ENCODE measurements at places on chromosomes 16 and 17. TPM values are rescaled to one million over a fixed set of nuclear protein-coding genes. Genes with fewer than 3 reads are reported as not detected.

DNA sequence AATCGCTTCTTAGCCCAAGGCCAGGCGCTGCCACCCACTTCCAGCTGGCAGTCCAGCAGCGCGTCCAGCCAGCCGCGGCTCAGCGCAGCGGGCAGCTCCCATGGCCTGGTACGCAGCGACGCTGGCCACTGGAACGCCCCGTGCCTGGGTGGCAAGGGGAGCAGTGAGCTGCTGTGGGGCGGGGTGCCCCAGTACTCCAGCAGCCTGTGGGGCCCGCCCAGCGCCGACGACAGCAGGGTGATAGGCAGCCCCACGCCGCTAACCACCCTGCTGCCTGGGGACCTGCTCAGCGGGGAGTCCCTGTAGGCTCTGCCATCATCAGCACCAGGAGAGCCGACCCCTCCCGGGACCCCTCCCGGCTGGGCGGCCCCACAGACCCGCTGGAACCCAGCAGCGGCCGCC lies 24.0 kb downstream of the TMC6 start:
- DNase-seq = no peak

GRCh38 chr16:22670551-22671041 lies 143.4 kb upstream of the HS3ST2 start:
- DNase-seq = no peak

DNA sequence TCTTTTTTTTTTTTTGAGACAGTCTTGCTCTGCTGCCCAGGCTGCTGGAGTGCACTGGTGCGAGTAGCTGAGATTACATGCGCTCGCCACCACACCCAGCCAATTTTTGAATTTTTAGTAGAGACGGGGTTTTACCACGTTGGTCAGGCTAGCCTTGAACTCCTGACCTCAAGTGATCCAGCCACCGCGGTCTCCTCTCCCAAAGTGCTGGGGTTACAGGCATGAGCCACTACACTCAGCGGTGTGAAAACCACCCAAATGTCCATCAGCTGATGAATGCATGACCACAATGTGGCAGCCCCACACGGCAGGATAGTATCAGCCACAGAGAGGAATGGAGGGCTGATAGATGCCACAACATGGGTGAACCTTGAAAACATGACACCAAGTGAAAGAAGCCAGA lies 2.1 kb downstream of the P2RX5 start:
- no peak for DNase-seq

DNA sequence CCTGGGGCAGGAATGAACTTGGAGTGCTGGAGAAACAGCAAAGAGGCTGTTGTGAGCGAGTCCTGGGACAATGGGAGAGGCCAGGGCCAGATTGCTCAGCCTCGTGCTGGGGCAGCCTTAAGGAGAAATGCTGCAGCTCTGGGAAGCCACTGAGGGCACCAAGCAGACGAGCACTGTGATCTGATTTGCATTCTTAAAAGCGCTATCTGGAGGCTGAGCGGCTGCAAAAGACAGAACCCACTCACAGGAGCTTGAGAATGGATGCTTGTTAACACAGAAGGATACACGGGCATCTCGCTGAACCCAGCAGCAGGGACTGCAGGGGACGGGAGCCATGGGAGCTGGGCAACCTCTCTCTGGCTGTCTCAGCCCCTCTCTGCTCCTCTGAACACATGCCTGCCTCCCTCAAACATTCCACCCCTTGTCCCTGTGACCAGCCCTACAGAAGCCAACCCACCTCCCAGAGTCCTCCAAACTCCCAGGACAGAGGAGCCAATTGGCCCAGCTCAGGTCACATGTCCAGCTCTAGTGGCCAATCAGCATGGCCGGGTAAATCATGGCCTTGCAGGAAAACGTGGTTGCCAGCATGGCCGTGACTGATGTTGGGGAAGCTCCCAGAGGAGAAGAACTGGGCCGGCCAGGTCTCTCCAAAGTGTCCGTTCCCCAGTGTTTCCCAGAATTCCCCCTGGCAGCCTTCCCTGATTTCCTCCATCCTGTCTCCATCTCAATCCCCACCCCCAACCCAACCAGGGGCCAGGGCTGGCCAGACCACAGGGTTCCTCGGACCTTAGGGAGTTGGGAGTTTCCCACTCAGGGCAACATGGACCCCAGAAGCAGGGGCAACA lies 60.3 kb downstream of the GSG1L start:
- DNase-seq = no peak

GRCh38 chr17:65434878-65435277 lies 126.6 kb downstream of the AXIN2 start:
- no peak for DNase-seq

Gene TAT
- total RNA-seq = not detected

DNA sequence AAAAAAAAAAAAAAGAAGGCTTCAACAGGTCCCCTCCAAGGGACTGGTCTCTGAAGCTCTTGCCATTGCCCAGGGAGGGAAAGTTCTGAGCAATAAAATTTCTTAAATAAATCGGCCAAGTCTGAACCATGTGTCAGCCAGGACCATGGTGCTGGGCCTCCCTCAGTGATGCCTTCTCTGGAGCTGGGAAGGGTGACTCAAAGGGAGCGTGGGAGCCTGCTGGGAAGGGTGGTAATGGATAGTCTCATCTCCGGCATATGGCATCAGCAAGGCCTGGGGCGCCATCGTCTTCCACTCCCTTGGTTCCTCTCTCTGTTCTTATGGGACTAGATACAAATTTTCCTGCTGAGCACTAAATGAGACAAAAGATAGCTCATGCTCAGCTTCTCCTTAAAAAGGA lies 2.3 kb downstream of the VKORC1 start:
- DNase-seq = peak; percentile 98

Gene FOXC2
- total RNA-seq = 0.51 TPM

Gene GP1BA
- not detected for total RNA-seq

- DNase-seq = no peak
These were observed 448.6 kb upstream of the RBFOX1 start for GRCh38 chr16:6884002-6884401.

DNA sequence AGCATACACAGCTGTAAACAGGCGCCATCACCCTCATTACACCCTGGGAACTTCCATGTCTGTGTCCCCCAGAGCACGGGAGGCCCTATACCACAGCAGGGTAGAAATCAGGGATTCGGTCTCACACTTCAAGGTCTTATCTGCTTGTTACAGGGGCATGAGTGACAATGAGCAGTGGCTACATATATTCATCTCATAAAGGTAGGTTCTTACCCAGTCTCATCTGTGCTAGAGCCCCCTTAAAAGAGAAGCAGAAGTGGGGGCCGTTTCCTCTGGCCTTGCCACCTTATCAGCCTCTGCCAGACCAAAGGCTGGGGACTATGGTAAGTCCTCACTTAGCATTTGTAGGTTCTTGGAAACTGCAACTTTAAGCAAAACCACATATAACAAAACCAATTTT lies 46.5 kb downstream of the IRX5 start:
- DNase-seq = no peak

Gene GRAPL
- not detected for total RNA-seq

- no peak for DNase-seq
These were observed 146.5 kb upstream of the CORO6 start for GRCh38 chr17:29769225-29769624.

DNA sequence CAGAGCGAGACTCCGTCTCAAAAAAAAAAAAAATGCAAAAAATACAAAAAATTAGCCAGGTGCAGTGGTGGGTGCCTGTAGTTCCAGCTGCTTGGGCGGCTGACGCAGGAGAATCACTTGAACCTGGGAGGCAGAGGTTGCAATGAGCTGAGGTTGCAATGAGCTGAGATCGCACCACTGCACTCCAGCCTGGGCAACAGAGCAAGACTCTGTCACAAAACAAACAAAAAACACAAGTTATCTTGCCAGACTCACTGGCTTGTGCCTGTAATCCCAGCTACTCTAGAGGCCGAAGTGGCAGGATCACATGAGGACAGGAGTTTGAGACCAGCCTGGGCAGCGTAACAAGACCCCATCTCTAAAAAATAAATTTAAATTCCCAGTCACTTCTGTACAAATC lies 3.4 kb upstream of the ST3GAL2 start:
- DNase-seq = no peak

GRCh38 chr17:77408284-77408683 lies 267.5 kb downstream of the SEC14L1 start:
- DNase-seq = no peak

DNA sequence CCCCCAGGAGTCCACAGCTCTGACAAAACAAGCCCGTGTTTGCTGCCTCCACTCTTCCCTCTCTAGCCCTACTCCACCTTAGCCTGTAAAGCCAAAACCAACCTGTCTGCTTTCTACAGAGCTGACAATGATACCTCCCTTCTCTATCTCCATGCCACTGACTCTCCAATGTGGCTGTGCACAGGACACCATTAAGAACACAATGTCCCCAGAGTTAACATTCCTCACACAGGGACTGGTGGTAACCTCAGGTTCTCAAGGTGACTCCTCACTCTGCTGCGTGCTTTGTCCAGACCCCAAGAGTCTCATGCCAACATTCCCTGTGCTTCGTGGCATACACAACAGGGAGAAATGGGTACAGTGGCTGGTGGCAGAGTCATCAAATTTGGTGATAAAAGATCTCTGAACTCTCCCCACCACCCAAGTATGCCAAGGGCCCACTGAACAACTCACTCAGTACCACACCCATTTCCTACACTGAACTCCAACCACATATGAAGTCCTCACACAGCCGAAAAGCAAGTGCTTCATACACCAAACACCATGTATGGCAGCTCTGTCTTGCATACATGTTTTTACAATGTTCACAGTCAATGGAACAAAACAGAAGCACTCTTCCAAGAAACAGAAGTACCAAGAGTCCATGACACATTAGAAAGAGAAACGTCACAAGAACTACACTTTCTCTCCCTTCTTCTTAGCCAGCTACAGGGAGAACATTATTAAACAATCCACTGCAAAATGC lies 21.1 kb downstream of the CSNK2A2 start:
- DNase-seq = no peak

Gene GUCY2D
- 0.22 TPM for total RNA-seq

Gene KRTAP1-5
- 49.2 TPM for total RNA-seq

Gene SPAG9
- 58.8 TPM for total RNA-seq

Gene PABPN1L
- not detected for total RNA-seq

DNA sequence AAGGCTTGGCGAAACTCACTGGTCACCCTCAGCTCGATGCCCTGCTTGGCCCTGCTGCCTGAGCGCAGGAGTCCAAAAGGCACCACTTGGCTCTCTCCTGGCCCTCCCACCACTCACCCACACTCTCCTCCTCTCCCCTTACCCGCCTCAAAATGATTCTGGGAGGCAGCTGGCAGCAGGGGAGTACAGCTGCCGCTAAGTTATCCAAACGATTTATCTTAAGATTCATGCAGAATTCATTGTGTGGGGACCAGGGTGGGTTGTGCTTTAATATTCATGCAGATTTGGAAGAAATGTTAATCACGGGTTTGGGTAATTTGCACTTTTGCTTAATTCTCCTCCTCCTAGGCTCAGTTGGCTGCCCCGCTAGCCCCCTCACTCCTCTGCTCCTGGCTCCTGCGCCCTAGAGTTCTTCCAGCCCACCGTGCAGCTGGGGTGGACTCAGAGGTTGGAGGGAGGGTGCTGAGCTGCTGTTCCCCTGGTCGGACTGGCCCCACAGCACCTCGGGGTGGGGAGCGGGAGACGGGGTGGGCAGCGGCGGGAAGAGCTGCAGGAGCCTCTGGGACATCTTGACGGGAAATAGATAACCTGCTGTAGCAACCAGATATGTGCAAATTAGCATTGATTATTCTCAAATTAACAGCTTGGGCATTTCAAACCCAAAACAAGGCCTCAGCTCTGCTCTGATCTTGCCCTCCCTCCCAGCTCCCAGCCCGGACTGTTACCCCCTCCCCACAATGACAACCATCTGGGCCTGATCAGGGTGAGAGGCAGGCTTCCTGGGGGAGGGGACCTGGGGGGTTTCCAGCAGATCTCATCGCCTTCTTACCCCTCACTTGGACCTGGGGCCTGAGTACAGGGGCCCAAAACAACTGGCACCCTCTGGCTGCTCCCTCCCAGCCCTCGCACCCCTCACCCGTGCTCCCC lies 122.6 kb upstream of the RPL38 start:
- no peak for DNase-seq

Gene CDK12
- 21.0 TPM for total RNA-seq

Gene KIF19
- not detected for total RNA-seq

GRCh38 chr17:33140413-33141099 lies 148.9 kb downstream of the SPACA3 start:
- no peak for DNase-seq
